Fibroblast of villous mesenchyme (primary cell): ENCODE measurements at places on chromosomes 4 and X. TPM values are rescaled to one million over a fixed set of nuclear protein-coding genes. Genes with fewer than 3 reads are reported as not detected.

FAAH2 gene
- 0.86 TPM in 1 of 2 replicates, not detected in the other for total RNA-seq

SCD5 gene
- 2.3 and 6.9 TPM in 2 replicates for total RNA-seq

SLC25A4 gene
- total RNA-seq = 8.4 and 14.7 TPM in 2 replicates

MCTS1 gene
- 37.4 and 47.1 TPM in 2 replicates for total RNA-seq

TBC1D1 gene
- total RNA-seq = 101 and 112 TPM in 2 replicates

PNMA6A gene
- 0.32 and 0.43 TPM in 2 replicates for total RNA-seq

TIGD4 gene
- total RNA-seq = under 0.01 TPM in 2 replicates

TXK gene
- total RNA-seq = 0.64 and 0.86 TPM in 2 replicates

SLITRK2 gene
- not detected in 2 replicates for total RNA-seq

MAN2B2 gene
- 13.9 and 14.2 TPM in 2 replicates for total RNA-seq

GPC3 gene
- 0.32 TPM in 1 of 2 replicates, not detected in the other for total RNA-seq

APLN gene
- under 0.01 TPM in 2 replicates for total RNA-seq

DKC1 gene
- 34.8 and 38.9 TPM in 2 replicates for total RNA-seq

GPRASP1 gene
- 2.6 and 2.9 TPM in 2 replicates for total RNA-seq

NDUFC1 gene
- 39.7 and 47.0 TPM in 2 replicates for total RNA-seq

KDR gene
- total RNA-seq = 0.86 and 1.9 TPM in 2 replicates

RPA4 gene
- 0.43 and 1.3 TPM in 2 replicates for total RNA-seq

UGT8 gene
- total RNA-seq = 0.32 and 0.86 TPM in 2 replicates

NXF2B gene
- not detected in 2 replicates for total RNA-seq

HPGD gene
- total RNA-seq = 0.97 TPM in 1 of 2 replicates, not detected in the other

VCX2 gene
- total RNA-seq = not detected in 2 replicates

ZCCHC4 gene
- total RNA-seq = 11.0 and 15.1 TPM in 2 replicates

RNF150 gene
- 12.2 and 16.4 TPM in 2 replicates for total RNA-seq
